ENCODE measurements at places on chromosomes 6 and 20.

DNA sequence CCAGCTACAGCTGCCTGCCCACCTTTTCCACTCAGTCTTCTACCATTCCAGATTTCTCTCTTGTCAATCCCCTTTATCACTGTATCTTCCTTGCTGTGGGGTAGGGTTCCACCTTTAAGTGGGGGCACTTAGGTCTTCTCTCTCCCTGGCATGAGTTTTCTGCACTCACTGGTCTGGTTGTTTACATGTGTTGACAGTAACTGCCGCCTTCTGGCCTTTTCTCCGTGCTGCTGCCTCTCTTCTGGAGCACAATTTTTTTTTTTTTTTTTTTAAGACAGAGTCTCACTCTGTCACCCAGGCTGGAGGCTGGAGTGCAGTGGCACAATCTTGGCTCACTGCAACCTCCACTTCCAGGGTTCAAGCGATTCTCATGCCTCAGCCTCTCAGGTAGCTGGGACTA lies 12.0 kb downstream of the RNF114 start:
- ATAC-seq: no peak

- ATAC-seq: no peak
Observed at GRCh38 chr6:46128476-46128875, 1.3 kb upstream of the ENPP4 start.

DNA sequence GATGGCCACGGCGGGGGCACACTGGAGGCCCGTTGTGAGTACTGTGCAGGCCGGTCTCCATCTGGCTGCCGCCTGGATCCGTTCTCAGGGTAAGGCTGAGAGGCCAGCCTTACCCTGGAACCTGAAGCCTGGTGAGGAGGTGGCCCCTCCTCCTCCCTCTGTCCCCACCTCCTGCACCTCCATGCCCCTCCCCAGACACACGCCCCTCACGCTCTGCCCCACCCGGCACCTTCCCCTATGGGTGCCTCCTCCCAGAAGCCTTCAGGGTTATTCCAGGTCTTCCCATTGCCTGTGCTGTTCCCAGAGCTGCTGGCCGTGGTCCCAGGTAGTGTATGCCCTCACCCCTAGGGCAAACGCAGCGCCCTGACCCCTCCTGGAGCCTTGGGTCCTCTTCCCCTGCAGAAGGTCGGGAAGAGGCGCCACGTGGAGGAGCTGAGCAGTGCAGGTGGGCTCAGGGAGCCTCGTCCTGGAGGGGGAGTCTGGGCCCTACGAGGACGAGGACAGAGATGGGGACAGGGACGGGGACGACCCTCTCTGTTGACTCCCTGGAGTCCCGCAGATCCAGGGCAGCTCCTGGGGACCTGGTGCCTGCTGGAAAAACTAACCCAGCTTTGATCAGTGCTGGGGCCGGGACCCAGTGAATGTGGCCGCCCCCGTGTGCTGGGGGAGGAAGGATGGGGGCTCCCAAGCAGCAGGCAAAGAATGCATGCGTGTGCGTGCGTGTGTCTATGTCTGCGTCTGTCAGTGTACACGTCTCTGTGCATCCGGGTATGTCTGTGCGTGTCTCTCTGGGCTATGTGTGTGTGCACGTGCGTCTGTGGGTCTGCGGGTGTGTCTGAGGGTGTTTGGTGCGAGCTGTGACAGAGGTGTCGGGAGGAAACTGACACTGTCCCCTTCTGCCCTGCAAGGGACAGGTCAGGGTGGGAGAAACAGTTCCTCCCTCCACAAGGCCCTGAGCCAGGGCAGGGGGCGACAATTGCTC lies 8.2 kb upstream of the HRH3 start:
- ATAC-seq: no peak

- ATAC-seq: no peak
Observed at GRCh38 chr20:25078662-25079061, 3.3 kb downstream of the VSX1 start.

- no peak for ATAC-seq
Observed at GRCh38 chr6:66190858-66191257, 483.8 kb upstream of the EYS start.

Data from gastroesophageal sphincter (tissue), 4 donors.